ENCODE measurements at places on chromosomes 16 and 17. TPM values are rescaled to one million over a fixed set of nuclear protein-coding genes. Genes with fewer than 3 reads are reported as not detected.

The SLC4A1 gene
- total RNA-seq, result not detected

The RGS11 gene
- total RNA-seq, result not detected

DNA sequence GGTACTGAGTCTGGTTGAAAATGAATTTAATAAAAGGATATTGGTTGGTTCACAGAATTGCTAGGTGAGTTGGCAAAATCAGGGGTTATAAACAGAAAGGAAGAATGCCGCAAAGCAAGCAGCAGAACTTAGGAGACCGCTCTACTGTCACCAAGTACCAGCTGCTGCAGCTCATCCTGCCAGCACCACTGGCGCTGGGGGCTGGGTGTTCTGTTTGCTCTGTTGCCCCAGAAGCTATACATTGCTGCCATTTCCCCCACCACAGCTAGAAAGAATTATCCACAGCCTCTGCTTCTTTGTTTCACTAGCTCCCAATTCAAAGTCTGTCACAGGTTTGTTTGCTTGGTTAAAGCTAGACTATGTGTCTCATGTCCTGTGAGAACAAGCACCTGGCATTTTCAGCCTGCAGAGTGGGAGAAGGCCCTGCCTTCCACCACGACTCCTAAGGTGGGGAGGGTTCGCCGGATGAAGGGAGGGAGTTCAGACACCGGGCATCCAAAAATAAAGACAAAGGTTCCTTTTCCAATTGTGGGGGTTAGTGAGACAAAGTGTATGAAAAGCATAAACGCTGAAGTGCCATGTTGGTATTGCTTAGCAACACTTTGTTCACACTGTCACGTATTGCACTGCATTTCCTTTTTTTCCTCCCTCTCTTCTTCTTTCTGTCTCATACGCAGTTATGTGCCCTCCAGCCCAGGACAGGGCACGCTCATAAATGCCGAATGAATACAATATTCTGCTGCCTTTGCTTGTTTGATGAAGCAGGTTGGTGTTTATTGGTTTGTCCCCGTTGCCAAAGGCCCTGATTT lies 9.6 kb upstream of the CPD start:
- H3K4me3 ChIP-seq, result no peak overlapping the region
- no peak for DNase-seq
- no peak overlapping the region for H3K27ac ChIP-seq
- no peaks in the 10 kb centered on the region for H3K36me3 ChIP-seq

DNA sequence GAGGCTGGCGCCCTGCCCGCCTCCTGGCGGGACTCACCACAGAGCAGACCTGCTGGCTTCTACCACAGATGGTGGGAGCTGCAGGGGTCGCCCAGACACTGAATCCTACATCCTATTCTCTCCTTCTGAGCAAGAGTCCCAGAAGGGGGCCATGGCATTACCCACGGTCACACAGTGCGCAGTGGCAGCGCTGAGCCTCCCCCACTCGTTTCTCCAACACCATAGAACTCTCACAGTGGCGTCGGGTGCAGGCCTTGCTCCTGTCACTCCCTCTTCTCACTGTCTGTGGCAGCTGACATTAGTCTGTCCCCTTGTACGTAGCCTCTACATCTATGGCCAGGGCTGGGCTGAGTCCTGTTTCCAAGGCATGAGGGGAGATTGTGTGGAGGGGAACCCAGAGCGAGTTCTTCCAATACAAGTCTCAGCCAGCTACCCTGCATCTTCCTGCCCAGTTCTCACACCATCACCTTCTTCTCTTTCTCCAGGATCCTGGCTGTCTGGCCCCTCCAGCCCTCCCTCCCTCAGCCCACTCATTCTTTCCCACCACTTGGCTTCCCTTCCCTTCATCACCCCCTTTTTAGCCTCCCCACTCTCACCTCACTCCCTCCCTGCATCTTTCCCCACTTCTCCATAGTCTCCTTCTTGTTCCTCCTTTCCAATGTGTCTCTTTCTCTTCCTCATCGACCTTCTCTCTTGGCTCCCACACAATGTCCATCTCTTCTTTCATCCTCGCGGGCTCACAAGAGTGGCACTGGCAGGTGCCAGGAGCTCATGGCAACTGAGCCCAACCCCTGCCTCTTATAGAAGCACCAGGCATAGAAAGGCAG lies 5.9 kb downstream of the UBTF start:
- no peaks in the 10 kb centered on the region for H3K27me3 ChIP-seq
- H3K4me1 ChIP-seq, result peaks cover 95% of the 10 kb centered on the region
- H3K36me3 ChIP-seq, result peaks cover 67% of the 10 kb centered on the region
- no peak for DNase-seq
